ENCODE measurements at places on chromosomes 5 and 9.

DNA sequence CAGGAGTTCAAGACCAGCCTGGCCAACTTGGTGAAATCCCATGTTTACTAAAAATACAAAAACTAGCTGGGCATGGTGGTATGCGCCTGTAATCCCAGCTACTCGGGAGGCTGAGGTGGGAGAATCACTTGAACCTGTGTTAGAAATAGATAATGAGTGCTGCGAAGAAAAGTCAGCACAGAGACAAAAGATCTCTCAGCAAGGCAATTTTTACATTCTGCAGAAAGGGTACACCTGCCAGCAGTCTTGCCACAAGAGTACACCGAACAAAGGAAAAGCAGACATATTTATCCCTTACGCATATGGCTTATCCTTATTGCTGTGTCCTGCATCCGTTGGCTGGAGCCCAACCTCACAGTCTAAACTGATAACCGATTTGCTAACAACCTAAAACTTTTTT is 16.2 kb upstream of the GPBP1 start:
- no peak for ATAC-seq

- no peak for ATAC-seq
Observed at GRCh38 chr5:966345-966710, 42.3 kb upstream of the NKD2 start.

- no peak for ATAC-seq
Observed at GRCh38 chr5:32055891-32056866, 117.9 kb downstream of the GOLPH3 start.

- no peak for ATAC-seq
Observed at GRCh38 chr5:108617467-108618435, 129.9 kb upstream of the FER start.

DNA sequence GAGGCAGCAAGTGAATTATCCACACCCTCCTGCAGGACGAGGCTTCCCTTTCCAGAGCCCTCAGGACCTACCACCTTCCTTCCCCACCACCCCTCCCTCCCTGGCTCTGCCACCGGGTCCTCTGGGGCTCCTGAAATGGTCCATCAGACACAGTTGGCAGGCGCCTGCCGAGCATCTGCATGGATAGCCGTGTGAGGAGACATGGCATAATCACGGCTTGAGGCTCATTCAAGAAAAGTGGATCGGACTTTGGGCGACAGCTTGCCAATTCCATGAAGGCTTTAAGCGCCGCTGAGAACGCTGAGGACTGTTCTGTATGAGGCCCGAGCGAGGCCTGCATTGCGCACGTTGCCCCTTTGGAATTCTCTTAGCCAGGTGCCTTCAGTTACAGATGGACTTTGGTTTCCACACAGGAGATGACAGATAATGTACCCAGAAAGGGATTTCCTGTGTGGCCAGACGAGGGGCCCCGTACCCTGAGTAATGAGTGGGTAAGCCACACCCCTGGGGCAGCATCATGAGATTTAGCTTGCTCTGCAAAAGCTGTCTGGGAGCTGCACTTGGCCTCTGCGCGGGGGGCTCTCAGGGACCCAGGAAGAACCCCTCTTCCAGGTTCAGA is 179.8 kb downstream of the OLFM1 start:
- ATAC-seq = no peak

- ATAC-seq = no peak
Observed at GRCh38 chr9:133076691-133077090, 14.9 kb downstream of the CEL start.
